ENCODE measurements at places on chromosomes 7 and 10. TPM values are rescaled to one million over a fixed set of nuclear protein-coding genes. Genes with fewer than 3 reads are reported as not detected.

The BMPER gene
- total RNA-seq, result 0.11 TPM

The SHOC2 gene
- 13.2 TPM for total RNA-seq

The TAC1 gene
- not detected for total RNA-seq

The PRSS37 gene
- not detected for total RNA-seq

The MBLAC1 gene
- 1.8 TPM for total RNA-seq

The WEE2 gene
- total RNA-seq, result not detected

The ZNF239 gene
- total RNA-seq, result 1.3 TPM

The CYP2C19 gene
- total RNA-seq, result not detected

The RPS24 gene
- 2,989 TPM for total RNA-seq

The TMEM139 gene
- total RNA-seq, result 7.1 TPM

The AKR1C8 gene
- not detected for total RNA-seq

The ADRA2A gene
- not detected for total RNA-seq

The BHLHA15 gene
- total RNA-seq, result 1.2 TPM

The CREB5 gene
- total RNA-seq, result 7.0 TPM

The PRR15 gene
- total RNA-seq, result 6.3 TPM

The PRKG1 gene
- total RNA-seq, result 0.16 TPM

The OR2A42 gene
- total RNA-seq, result not detected

The POU6F2 gene
- total RNA-seq, result not detected

Data from hair follicular keratinocyte (primary cell).